HS-5 (cell line): ENCODE measurements at places on chromosomes 5 and 9.

DNA sequence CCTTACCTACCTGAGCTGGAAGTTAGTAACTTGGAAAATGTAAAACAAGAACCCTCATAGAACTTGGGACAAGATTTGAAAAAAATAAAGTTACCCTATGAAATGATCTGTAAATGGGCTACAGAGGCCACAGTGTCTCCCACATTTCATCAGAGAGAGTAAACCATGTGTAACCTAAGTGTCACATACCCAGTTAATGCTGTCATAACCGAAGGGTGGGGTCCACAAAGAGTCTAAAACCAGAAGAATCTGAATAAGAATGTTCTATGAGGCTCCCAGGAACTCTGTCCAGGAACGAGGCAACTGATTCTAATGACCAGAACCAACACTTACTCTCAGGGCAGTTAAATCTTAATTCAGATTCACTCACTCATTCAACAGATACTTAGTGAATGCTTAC, 1.0 kb upstream of the FAM13B start:
- peak; percentile 44 for DNase-seq

DNA sequence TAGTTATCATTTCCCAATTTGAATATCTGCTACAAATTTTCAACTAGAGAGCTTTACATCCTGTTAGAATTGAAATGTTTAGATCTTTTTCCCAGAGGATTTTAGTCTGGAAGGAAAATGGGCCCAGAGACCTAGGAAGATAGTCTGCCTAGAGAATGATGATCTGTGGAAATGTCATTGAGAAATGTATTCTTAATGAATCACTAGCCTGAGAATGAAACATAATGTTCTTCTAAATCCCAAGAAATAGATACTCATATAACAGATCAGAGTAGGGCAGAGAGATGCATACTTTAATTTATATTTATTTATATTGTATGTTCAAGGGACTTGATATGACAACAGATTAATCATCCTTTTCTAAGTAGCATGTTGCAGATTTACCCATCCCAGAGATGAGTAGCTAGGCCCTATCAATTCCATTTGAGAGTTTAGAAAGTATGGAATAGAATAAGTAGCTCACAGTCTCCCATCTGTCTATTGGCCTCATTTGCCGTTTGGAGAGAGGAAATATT, 25.1 kb upstream of the SLC44A1 start:
- DNase-seq = no peak

GRCh38 chr5:95572016-95572415, 17.1 kb downstream of the ARSK start:
- DNase-seq = no peak

DNA sequence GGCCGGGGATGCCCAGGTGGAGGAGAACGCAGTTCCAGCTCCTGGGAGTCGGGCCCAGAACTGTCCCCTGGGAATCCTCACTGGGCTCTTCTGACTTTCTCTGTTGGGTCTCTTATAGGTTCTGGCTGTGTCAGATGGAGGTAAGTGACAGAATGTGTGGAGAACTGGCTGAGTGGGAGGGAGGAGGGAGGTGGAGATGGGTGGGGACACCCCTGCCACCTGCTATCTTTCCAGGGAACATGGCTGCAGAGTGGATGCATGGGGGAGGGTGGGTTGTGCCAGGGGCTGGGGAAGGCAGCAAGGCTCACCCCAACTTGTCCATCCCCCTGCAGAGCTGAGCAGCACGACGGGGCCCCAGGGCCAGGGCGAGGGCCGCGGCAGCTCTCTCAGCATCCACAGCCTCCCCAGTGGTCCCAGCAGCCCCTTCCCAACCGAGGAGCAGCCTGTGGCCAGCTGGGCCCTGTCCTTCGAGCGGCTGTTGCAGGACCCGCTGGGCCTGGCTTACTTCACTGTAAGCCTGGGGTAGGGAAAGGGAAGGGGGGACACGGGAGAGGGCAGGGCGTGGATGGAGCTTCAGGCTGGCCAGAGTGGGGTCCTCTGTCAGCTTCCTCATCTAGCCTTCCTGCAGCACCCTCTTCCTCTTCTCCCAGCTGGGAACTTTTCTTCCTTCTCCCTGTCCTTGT, 8.3 kb downstream of the RGS14 start:
- no peak for DNase-seq

DNA sequence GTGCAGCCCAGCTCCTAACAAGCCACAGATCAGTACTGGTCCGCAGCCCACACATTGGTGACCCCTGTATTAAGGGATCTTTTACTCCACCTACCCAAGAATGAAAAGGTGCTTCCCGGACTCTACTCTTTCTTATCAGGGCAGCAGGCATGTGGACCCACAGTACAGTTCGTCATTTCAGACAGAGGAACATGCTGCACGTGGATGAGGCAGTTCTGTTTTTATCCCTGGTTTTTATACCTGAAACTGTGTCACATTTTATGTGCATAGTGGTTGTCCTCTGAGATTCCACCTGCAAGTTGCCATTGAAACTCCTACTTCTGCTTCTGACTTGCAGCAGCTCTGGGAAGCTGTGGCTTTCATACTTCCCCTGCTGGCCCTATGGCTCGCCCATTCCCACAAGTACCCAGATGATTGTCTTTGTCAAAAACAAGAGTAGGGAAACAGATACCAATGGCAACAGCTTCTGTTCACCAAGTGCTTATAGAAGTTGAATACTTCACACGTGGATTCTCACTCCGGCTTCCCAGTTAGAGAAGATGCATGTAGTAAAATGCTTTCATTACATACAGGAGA, 208.0 kb downstream of the TRIO start:
- no peak for DNase-seq

- DNase-seq = no peak
Observed at GRCh38 chr9:75491533-75491932, 398.9 kb upstream of the PCSK5 start.

DNA sequence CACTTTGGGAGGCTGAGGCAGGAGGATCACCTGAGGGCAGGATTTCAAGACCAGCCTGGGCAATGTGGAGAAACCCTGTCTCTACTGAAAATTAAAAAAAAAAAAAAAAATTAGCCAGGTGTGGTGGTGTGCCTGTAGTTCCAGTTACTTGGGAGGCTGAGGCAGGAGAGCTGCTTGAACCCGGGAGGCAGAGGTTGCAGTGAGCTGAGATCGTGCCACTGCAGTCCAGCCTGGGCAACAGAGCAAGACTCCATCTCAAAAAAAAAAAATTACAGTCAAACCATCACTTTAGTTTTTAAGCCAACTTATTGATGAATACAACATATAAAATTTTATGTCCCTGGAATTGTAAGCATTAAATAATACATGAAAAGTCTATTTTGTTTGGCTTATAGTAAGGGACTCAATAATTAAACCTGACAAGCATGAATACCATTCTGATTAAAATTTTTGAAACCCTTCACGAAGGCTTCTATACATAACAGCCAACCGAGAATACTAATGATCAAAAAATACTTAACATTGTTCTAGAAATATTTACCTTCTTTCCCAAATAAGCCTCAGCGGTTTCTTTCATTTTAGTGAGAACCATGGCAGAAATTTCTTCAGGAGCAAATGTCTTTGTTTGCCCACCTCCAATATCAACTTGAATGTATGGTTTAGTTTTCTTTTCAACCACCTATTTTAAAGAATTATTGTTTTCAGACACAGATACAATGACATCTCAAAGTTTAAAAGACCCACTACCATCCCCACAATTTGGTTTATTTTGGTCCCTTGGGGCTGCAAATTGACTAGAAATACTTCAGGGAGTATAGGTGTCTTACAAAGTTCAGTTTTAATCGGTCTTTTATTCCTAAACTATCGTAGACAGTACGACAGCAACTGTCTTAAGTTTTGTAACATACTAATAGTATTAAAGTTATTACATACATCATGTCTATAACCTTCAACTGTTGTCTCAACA, 1.2 kb downstream of the HSPA5 start:
- DNase-seq = no peak

- DNase-seq = no peak
Observed at GRCh38 chr9:88041447-88041846, 67.1 kb upstream of the CDK20 start.

DNA sequence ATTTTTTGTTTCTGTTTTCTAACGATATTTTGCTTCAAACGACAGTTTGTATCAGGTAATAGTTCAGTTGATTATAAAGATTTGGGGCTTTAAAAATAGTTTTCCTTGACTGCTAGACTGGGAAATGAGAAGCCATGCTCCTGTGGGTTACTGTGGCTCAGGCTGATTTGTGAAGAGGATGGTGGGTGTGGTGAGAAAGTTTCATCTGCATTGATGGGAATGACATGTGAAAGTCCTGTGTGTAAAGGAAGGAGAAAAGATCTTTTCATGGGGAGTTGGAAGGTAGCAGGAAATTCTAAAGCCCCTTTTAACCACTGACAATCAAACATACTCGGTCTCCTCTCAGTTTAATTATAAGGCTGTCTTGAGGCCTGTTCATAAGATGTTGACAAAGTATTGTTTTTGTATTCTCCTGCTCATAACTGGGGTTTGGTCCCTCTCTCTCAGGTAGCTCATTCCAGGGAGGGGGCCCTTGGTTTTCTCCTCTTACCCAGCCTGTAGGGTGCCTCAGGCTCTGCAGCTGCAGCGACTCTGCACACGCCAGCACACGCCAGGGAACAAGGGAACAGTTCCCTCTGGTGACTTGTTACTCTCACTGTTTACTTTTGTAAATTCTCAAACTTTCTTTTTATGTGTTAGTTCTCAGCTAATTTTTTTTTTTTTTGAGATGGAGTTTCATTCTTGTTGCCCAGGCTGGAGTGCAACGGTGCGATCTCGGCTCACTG, 91.6 kb downstream of the CARTPT start:
- DNase-seq = no peak

- DNase-seq = no peak
Observed at GRCh38 chr5:112385969-112386368, 33.1 kb downstream of the EPB41L4A start.

GRCh38 chr5:177468329-177468684, 5.1 kb downstream of the DBN1 start:
- no peak for DNase-seq

GRCh38 chr9:27335075-27335474, 38.1 kb upstream of the EQTN start:
- no peak for DNase-seq

DNA sequence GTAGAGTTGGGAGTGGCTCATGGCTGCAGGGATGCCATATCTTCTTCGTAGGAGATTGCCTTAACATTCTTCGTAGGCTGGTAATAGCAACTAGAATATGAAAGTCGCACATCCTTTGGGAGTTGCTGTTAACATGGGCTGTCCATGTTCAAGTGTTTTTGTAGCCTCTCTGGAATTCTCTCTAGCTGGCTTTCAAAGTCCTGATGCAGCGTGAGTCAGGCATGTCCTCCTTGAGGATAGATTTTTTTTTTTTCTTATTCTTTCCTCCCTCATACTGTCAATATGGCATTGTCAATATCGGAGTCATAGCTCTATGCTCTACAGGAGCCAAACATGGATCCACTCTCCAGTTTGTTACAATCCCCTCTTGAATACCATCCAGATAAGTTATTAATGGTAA, 494.8 kb upstream of the WWC1 start:
- DNase-seq = no peak

DNA sequence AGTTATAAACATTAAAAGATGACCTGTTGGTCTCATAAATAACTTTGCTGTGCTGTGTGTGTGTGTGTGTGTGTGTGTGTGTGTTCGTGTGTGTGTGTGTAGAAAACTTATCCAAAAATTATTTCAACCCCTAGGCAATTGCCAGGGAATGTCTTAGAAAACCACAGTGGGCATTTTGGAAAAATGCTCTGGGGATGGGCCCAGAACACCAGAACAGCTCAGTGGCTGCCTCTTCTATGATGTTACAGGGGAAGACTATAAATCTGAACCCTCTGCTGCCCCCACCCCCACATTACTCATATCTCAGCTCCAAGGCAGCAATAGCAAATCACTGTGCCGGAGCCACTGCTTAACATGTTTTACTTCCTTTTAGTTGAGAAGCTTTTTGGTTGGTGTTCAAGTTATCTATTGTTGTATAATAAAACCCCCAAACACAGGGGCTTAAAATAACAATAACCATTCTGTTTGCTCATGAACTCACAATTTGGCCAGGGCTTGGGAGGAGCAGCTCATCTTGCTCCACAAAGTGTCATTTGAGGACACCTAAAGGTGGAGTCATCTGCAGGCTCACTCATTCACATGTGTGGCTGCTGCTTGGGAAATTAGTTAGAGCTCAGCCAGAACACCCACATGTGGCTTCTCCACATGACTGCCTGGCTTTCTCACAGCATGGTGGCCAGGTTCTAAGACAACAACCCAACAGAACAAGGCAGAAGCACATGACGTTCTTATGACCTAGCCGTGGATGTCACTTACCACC, 40.4 kb downstream of the ACTBL2 start:
- peak; percentile 77 for DNase-seq

- no peak for DNase-seq
Observed at GRCh38 chr5:134075102-134075501, 39.4 kb upstream of the TCF7 start.
